Fibroblast of skin of scalp (primary cell): ENCODE measurements at places on chromosomes 12 and 14.

DNA sequence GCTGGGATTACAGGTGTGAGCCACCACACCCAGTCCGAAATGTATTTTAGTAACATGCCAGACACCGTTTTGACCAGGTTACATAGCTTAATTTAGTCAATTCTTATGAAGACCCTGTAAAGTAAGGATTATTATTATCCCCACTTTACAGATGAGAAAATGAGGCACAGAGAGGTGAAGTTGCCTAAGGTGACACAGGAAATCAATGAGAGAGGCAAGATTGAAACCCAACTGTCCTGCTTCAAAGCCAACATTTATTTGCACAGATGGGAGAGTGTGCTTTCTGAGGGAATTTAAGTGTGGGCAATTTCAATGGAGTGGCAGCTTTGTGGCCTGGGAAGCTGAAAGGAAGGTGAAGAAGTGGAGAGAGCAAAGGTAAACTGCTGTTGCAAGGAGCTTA, 19.1 kb upstream of the EPS8 start:
- no peak for DNase-seq

GRCh38 chr12:10140001-10140400, 10.0 kb upstream of the CLEC7A start:
- DNase-seq, result peak; percentile 54

DNA sequence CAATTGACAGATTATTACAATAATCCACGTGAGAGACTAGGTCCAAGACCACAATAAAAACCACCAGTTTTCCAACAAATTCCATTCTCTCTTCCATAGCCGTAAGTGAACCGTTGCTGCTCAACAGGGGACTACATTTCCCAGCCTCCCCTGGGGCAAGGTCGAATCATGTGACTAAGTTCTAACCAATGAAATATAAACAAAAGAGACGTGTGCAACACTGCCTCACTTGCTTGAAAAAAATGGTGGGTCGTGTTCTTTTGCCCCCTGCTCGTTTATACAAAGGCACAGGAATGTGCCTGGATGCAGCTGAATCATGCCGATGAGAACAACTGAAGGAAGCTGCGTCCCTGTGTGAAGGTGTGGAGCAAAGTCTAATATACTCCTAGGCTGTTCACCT, 51.1 kb downstream of the HSPB8 start:
- DNase-seq, result peak; percentile 3

DNA sequence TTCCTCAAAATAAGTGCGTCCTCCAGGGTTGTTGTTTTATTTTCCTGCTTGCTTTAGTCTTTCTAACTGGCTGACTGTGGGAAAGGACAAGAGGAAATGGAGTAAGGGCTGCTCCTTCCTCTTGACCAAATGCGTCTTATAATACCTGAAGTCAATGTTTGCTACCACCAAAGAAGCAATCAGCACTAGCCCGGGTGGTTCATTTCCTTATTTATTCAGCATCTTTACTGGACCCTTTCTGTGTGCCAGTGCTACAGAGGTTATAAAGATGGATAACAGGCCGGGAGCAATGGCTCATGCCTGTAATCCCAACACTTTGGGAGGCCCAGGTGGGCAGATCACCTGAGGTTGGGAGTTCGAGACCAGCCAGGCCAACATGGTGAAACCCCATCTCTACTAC, 15.1 kb upstream of the RPS6KA5 start:
- no peak for DNase-seq

- DNase-seq, result peak; percentile 94
Measured at GRCh38 chr12:116455540-116456329, 103.4 kb upstream of the MAP1LC3B2 start.

DNA sequence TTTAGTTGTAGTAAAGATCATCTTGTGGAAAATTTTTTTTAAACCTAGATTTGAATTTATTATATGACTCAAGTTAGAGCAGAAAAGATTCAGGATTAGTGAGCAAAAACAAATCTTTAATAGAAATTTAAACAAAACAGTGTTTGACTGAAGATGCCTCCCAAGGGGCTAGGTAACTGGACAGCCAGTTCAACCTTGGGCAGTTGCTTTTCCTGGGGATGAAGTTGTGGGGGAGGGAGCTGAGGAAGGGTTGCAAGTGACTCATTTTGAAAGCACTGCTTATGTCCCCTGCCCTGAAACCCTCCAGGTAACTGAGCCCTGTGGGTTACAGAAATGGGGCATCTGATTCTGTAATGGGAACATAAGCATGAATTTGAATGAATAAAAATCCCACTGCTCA, 13.1 kb downstream of the CFAP54 start:
- no peak for DNase-seq

DNA sequence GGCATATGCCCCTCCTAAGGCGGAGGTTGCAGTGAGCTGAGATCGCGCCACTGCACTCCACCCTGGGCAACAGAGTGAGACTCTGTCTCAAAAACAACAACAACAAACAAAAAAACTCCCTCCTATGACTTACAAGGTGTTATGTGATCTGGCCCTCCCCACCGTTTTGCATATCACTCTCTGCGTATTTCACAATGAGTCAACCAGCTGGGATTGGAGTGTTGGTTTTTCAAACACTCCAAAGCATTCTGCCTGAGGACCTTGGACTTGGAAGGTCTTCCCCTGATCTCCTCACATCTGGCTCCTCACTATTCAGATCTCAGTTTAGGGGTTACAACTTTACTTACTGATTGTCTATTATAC, 14.0 kb downstream of the MANSC1 start:
- DNase-seq, result peak; percentile 11

DNA sequence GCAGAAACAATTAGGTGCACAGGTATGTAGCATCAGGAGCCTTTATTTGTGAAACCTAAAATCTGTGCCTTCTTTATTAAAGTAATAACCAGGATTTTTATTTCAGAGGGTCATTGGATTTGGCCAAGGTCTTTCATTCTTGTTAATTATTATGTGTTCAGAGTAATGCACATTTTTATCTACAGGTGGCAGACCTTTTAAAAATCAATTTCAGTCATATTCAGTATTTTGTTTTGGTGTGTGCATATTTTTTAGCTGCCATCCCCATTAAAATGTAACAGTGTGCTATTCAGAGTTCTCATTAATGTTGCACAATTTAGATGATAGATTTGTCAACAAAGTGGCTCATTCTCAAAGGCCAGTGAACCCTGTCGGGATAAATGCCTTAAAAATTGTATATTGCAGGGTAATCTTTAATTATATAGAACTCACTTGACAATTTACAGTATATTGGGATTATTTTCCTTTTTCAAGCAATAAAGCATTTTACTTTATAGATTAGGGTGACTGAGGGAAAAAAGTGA, 319.3 kb upstream of the SOX5 start:
- no peak for DNase-seq

- peak; percentile 82 for DNase-seq
Measured at GRCh38 chr12:93990832-93991803, 157.3 kb upstream of the PLXNC1 start.

DNA sequence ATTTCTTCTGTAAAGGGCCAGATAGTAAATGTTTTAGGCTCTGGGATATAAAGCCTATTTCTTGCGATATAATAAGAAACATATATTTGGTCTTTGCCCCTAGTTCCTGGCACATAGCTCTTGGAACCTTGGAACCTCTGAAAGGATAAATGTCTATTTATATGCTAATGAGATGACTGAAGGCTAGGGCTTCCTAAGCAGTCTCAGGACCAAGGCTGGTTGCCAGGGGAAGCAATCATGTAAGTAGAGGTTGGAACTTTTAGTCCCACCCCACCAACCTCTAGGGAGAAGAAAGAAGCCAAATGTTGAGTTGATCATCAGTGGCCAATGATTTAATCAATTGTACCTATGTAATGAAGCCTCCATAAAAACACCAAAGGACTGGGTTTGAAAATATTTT, 26.6 kb upstream of the NFYB start:
- DNase-seq, result no peak

GRCh38 chr14:104385111-104385510, 194.5 kb upstream of the C14orf180 start:
- no peak for DNase-seq

GRCh38 chr12:27460471-27460978, 14.0 kb downstream of the SMCO2 start:
- no peak for DNase-seq

- DNase-seq, result no peak
Measured at GRCh38 chr14:70780396-70781075, 28.8 kb downstream of the MAP3K9 start.

- no peak for DNase-seq
Measured at GRCh38 chr14:24938593-24938992, 111.4 kb downstream of the STXBP6 start.

DNA sequence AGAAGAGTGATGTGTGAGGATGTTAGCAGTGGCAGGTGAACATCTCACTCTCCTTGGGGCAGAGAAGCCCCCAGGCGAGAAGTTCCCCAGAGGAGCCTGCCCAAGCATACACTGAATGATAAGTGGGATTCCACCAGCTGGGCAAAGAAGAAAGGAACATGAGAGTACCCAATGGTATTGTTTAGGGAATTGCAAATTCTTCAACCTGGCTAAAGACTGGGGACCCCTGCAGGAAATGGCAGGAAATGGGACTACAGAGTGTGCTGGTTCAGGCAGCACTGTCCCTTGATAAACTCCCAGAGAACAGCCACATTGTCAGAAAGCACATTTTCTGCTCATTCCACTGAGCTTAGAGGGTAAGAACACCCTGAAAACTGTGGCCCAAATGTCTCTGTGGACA, 121.3 kb downstream of the RPS29 start:
- no peak for DNase-seq

- DNase-seq, result no peak
Measured at GRCh38 chr14:56659378-56659777, 79.8 kb downstream of the TMEM260 start.

GRCh38 chr12:2061402-2061801, 8.6 kb downstream of the CACNA1C start:
- no peak for DNase-seq

GRCh38 chr12:71949646-71950045, 11.0 kb downstream of the TPH2 start:
- no peak for DNase-seq

DNA sequence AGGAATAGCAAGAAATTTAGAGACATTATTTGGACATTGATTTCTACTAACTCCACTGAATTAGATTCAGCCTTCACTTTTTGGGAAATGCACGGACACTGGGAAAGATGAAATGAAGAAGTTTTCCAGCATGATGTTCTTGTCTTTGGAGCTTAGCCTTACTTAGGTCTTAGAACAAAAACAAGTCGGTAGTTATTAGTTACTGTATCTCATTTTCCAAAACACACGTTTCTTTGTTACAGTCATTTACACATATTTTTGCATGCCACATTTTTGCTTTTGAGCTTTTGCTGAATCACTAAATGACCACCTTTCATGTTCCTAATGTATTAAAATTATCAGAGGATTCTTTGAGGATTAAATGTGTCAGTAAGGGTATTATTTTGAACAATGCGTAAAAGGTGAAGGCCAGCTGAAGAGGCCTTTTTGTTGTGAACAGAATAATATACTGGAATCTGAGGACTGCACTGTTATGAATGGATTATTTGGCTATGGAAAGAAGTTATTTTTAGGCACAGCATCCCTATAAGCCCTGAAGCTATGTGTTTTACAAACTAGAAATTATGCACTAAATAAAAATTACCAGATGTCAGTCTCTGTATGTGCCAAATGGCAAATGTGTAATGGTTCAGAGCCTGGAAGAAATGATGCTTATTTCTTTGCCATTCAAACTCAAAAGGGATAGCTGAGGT, 138.2 kb downstream of the SRGAP1 start:
- DNase-seq, result no peak

GRCh38 chr12:64059685-64060084, 162.4 kb downstream of the KICS2 start:
- DNase-seq, result no peak

GRCh38 chr12:83122623-83122934, 435.9 kb downstream of the TMTC2 start:
- DNase-seq, result no peak

GRCh38 chr12:5262885-5263284, 169.0 kb upstream of the NTF3 start:
- DNase-seq, result peak; percentile 52

GRCh38 chr14:96195441-96196081, 9.1 kb upstream of the BDKRB2 start:
- DNase-seq, result no peak

DNA sequence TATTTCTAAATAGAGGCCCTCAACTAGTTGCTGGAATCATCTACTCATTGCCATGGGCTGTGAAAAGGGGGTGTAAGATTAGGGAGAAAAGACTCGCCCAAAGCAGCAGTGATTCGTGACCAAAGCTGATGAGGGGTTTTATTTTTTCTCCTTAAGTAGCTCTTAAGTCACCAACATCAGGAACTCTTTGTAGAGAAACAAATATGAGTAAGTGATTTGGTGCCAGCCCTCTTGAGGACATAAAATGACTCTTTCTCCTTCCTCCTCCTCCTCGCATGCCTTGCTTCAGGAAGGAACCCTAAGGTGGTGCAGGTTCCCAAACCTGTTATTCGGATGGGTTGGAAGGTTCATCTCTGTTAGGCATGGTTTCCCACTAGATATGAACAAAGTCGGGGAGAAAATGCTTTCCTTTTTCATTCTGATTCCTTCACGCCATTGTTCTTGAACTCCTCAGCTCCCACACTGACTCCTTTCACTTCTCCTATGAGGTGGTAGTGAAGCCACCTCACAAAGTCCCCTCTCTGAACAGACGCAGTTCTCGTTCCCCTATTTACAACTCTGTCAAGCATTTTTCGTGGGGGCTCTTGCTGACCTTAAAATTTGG, 113.4 kb downstream of the ETV6 start:
- peak; percentile 70 for DNase-seq

DNA sequence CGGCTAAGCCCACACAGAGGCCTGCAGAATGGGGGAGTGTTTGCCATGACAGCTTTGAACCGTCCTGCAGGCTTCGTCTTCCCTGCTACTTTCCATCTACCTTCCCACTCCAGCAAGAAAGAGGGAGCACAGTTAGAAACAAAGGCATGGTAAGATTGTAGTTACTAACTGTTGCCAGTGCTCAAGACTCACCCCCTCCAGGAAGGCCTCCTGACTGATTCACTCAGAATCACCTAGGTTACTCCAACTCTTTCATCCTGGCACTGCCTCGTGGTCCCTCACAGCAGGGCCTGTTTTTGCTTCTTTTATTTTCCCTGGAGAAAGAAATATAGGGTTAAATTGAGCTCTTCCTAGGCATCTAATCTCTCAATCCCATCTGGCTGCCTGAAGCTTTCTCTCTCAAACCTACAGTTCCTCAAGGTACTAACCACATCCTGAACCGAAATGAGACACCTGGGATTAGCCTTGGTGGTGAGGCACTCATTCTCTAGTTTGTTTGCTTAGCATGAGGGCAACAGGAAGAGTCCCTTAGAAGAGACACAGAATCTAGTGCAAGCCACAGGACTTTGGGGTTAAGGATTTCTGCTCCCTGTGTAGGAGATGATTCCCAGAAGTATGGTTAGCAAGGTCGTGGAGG, 7.8 kb downstream of the GALNT6 start:
- DNase-seq, result no peak

DNA sequence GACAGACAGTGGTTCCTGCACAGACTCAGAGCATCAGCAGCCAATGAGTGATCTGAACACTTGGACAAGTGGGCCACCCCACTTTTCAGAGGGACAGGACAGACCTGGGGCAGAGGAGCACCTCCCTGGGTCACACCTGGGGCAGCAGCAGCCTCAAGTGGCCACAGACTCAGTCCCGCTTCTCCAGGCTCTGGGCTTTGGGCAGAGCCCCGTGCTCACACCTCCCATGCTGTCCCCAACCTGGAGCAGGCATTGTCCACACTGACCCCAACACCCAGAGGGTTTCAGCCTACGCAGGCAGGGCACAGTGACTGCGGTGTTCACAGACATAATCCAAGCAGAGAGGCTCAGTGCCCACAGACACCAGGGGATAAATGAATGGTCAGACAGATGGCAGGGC, 135.5 kb upstream of the SFSWAP start:
- no peak for DNase-seq
